SIG-M5 (cell line): ENCODE measurements at places on chromosomes 16 and 17.

DNA sequence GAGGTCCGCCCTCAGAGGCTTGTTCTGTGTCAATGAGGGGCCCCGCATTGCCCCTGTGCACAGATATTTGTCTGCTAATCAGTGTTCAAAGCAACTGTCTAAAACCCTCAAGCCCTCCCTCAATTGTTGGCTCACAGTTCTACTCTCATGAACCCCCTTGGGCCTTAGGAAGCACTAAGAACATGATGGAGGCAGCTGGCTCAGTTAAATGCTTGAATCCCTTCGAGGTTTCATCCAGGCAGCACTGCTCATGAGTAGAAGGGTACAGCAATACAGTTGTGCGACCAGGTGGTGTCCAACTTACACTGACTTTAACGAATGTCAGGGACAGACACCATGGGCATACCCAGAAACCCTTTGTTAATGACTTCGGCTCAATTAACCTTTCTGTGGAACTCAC is 89.2 kb upstream of the WSCD1 start:
- DNase-seq, result no peak

DNA sequence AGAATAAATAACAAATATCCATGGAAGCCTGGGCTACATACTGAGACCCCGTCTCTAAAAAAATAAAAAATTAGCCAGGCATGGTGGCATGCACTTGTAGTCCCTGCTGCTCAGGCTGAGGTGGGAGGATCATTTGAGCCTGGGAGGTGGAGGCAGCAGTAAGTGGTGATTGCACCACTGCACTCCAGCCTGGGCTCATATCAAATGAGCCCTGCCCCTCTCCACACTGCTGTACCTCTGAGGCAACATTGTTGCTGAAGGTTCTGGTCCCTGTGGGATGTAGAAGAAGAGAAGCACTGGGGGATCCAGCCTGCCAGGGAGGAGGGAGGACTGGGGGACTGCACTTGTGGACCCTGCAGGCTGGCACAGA is 11.4 kb upstream of the ARHGAP23 start:
- DNase-seq, result no peak

DNA sequence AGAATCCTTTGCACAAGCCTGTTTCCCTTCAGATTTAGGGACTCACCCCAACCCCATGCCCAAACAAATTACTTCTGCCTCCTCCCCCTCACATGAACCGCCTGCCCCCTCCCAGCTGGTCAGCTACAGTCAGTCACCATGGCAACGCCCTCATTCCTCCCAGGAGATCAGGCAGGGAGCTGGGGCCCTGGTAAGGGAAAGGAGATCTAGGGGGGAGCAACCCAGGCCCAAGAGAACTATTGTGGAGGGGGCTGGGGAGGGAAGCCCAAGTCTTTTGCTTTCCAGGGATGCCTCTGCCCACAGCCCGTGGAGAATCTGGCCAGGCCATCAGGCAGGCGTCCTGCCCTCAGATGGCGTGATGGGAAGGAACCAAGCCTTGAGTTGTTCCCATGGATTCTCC is 2.8 kb downstream of the FAM171A2 start:
- no peak for DNase-seq

DNA sequence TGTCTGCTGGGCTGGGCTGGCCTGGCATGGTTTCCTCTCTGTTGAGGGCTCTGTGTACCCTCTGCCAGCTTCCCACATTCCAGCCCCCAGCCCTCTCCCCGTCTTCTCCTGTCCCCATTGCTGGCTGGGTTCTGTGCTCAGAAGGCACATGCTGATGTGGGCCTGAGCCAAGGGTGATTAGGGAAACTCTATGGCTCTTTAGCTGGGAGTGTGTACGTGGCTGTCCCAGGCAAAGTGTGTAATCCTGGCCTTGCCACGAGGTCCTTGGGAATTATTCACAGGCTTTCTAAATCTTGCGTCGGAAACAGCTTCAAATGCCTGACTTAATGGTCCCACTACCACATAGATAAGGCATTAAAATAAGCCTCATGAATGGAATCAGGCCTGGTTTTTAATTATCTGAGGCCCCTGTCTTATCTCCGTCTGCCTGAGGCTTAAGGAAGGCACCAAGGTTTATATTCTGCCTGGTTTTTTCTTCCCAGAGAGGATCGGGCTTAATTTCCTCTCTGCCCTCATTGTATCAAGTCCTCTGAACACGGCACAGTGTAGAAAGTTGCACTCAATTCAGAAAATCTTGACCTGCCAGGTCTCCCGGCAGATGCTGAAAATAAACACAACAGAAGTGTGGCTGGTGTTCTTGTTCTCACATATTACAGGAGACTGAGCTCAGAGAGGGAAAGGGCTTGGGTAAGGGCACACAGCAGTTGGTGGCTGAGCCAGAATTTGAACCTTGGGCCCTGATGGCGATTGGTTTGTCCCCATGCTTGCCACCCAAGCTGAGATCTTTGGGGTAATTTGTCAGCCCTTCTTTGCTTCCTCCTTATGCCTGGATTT is 52.9 kb upstream of the LGALS9 start:
- no peak for DNase-seq

DNA sequence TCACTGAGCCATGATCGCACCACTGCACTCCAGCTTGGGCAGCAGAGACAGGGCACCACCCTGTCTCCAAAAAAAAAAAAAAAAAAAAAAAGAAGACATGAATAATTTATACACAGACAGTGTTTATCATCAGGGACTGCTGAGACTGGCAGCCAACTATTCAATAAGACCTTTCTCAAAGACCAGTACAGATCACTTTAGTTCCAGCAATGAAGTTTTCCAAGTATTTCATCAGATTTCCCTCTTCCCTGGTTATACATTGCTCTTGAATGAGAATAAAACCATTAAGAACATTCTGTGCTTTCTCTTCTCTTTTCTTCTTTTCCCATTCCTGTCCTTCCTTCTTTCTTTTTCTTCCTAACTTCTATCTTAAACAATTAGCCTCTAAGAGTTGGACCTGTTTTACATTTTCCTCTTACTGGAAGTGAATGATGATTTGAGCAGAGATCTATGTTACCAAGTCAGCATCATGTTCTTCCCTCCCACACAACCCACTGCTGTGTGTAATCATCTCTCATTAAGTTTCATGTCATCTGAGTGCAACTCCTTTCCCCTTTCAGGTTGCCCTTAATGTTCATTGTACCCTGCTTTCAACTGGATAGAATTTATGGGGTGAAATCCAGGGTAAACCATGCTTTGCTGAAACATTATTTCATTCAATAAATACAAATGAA is 35.9 kb upstream of the SMIM36 start:
- no peak for DNase-seq

DNA sequence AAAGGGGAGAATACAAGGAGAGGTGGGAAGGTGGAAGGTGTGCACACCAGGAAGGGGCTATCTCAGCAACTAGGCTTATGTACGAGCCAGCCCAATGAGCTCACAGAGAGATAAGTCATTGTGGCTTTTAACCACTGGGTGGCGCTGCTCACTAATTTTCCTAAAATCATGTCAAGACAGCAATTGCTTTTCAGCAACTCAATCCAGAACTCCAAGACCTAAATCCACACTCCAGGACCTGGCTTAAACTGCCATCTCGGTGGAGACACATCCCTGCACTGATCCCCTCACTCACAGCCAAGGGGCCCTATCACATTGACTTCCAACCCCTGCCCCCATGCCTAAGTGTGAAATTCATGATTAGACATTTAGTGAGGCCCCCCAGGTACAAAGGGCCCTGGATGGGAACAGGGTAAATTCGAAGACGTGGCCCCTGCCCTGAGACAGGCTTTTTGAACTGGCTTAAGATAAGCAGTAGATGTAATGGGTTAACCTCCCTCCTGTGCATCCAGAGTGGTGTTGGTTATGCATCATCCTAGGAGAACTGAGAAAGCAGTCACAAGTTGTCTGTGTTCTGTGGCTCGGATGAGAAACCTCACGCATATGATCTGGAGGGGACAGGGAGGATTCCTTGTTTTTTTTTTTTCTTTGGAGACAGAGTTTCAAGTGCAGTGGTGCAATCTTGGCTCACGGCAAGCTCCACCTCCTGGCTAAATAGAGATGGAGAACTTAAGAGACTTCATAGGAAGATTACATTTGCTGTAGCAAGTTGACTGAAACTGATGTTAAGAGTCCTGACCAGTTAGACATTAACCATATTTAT is 11.5 kb downstream of the CCL16 start:
- DNase-seq, result no peak

DNA sequence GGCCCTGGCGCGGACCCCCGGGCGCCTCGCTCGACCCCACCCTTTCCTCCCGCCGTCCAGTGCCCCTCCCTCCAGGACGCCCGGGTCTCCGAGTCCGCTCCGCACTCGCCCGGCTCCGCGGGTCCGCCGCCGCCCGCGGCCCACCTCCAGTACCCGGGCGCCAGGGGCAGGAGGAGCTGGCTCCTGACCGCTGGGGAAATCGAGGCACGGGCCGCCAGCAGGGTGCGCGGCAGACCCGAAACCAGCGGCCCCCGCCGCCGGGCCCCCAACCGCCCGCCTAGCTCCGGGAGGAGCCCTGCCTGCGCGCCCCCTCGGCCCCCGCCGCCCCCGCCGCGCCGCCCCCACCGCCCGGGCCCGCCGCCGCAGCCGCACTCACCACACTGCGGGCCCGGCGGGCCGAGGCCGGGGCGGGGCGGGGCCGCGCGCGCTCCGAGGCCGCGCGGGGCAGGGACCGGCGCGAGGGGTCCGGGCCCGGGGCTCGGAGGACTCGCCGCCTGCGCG is 333 bp downstream of the MAFG start:
- DNase-seq, result no peak

GRCh38 chr17:74950207-74950606 is 14.5 kb downstream of the OTOP3 start:
- DNase-seq, result no peak

DNA sequence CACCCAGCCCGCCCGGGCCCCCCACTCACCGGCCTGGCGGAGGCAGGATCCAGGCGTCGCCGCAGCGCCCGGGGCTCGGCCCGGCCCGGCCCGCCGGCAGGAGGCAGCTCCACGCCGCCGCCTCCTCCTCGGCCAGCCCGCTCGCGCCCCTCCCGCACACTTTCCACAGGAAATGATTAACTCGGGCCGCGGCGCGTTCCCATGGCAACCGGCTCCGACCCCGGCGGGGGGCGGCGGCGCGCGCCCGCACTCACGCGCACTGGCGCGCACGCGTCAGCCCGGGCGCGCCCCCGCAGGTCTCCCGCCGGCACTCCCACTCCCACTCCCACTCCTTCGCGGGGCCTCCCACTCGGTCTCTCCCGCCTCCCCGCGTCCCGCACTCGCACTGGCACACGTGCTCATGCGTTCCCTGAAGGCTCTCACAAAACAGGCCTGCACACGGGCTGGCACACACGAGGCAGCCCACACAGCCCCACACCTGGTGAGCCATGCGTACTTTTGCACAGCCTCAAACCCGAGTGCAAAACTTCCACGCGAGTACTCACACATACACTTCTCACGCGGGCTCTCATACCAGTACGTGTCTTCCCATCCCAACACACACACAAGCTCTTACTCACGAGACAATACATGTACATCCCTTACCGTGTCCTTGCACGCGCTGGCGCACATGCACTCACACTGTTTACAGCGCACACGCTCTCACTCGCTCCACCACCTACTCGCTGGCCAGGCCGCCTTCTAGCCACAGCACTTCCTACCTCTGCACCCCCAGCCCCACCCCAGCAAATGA is at the start of gene KIFC3:
Gene KIFC3, minus strand, starts transcription at position 151 of the 793 bp plus-strand sequence. CDS start 4,248 bp downstream, outside the sequence.
- DNase-seq, result no peak

DNA sequence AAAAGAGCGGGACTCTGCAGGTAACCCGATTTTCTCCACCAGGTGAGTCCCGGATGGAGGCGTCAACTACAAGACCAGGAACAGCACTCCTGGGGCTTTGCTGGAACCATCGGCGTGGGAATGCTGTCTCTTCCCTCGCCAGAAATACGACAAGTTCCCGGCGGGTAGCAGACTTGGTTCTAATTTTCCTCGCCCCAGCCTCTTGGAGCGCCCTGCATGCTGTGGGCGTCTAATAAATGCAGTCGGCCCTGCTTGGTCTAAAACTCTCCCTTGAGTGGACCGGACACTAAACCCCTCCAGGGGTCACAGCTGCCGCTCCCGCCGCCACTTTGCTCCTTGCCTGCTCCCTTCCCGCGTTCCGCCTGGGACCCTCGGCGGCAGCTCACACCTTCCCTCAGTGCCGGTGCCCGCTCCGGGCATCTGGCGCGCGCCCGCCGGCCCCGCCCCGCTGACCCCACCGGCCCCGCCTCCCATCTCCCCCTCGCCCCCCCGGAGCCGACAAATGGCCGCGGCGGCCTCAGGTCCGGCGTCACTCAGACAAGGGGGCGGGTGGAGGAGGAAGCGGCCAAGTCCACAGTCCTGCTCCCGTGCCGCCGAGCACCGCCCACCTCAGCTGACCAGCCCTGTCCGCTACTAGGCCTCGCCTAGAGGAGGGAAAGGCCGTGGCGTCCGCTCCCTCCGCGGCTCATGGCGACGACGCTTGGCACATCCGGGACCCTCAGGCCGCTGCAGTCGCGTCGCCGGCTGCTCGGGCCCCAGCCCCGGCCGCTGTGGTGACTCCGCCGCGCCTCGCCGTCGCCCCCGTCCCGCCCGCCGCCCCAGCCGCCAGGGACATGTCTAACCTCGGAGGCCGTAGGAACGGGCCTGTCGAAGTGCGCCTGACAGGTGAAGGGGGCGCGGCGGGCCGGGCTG is 65.8 kb downstream of the KPNA2 start:
- DNase-seq, result no peak

- no peak for DNase-seq
Measured at GRCh38 chr16:8781797-8782196, 15.6 kb downstream of the TMEM186 start.

- DNase-seq, result no peak
Measured at GRCh38 chr16:57126411-57126810, 34.0 kb downstream of the CPNE2 start.

GRCh38 chr17:40533896-40534295 is 31.4 kb downstream of the CCR7 start:
- no peak for DNase-seq

DNA sequence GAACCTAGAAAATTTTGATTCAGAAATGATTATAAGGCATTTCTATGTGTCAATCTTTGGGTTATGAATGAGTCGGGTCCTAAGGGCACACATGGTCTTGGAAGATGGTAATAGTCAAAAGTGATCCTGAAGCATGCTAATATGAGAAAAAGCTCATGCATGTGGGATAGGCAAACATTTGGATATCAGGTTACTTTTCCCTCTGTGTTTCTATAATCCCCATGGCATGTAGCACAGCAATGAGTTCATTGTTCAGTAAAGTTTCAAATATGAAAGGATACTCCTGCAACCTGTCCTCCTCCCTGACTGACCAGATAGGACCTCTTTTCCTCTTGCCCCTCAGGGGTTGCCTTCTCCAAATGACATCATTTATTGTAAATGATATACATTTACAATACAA is 249.9 kb upstream of the MON1B start:
- no peak for DNase-seq

DNA sequence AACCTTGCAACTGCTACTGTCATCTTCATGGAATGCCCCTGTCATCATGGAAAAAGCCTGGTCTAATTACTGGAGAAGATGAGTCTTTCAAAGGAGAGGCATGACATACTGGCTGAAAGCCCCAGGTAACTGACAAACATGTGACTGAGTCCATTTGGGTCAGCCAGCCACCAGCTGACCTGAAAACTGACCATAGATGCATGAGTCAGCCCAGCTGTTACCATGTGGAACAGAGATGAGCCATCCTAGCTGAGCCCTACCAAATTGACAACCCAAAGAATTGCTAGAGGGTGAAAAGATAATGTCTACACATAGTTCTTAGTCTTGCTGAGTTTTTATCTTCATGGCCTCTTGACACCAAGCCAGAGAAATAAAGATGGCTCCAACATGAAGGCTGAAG is 311.8 kb downstream of the UTP18 start:
- no peak for DNase-seq

GRCh38 chr16:11278681-11279628 is 2.2 kb downstream of the PRM1 start:
- DNase-seq, result no peak

GRCh38 chr16:66502020-66502913 is 47.7 kb downstream of the TK2 start:
- DNase-seq, result no peak
